Smooth muscle cell of the brain vasculature (primary cell): ENCODE measurements at places on chromosomes 3 and 15.

DNA sequence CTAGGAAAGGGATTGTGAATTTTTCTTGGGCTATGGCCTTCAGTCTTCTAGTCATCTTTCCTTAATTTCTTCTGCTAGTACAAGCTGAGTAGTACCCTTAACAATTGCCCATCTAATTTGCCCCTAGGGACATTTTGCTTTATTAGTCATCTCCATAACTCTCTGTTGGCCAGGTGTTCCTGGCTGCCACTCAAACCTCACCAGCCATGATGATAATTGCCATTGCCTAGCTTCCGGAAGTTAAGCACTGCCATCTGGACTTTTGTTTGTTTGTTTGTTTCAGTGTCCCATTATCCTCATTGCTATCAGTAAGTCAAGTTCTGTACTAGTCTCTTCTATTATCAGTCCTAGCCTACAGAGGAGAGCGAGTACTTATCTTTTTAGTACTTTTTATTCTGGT is 36.6 kb upstream of the UBL7 start:
- no peak for DNase-seq

GRCh38 chr3:54262541-54262940 is 140.2 kb downstream of the CACNA2D3 start:
- DNase-seq, result no peak

- DNase-seq, result no peak
Measured at GRCh38 chr3:184058029-184058428, 5.2 kb downstream of the HTR3C start.

DNA sequence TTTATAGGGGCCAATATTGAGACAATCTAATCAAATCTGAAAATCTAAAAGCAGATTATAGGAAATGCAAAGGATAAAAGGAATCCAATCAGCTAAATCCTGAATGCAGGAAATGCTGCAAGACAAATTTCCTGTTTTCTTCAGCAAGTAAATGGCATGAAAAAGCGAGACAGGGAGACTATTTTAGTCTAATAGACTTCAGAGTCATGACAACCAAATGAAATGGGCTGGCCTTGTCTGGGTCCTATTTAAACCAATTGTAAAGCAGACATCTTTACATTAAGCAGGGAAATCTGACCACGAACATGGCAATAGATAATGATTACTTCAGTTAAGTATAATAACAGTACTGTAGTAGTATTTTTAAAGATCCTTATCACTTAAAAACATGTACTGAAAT is 2.1 kb downstream of the DBR1 start:
- no peak for DNase-seq

GRCh38 chr3:133125802-133126201 is 87.6 kb downstream of the TMEM108 start:
- no peak for DNase-seq

DNA sequence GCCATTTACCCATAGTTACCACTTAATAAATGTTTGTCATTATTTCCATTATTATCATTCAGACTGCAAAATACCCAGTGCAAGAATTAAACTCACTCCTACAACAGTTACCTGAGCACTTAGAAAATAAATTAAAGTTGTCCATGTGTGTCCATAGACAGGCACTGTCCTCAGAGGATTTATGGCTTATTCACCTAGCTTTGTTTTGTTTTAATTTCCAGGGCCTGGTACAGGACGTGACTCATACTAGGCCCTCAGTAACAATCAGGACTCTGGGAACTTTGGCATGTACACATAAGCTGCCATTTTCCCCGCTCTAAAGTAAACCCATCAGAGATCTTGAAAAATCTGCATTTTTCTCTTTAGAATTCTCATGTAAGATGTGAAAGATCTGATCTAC is 458.5 kb upstream of the ARRDC4 start:
- DNase-seq, result no peak

DNA sequence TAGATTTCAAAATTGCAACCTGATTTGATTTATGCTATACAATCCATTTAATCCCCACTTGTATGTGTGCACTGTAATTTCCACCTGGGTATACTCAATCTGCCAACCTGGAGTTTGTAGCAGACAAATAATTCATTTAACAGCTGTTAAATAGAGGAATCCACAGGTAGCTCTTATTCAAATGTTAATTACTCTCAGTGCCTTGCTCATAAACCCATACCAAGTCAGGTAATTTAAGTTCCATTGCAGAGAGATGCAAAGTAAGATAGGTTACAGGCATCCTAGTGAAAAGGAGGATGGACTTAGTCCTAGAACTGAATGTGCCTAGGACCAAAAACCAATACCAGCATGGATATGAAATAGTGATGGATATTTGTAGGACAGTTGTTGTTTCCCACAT is 674.2 kb downstream of the TBL1XR1 start:
- no peak for DNase-seq

- no peak for DNase-seq
Measured at GRCh38 chr3:49566312-49566711, 12.0 kb downstream of the BSN start.

DNA sequence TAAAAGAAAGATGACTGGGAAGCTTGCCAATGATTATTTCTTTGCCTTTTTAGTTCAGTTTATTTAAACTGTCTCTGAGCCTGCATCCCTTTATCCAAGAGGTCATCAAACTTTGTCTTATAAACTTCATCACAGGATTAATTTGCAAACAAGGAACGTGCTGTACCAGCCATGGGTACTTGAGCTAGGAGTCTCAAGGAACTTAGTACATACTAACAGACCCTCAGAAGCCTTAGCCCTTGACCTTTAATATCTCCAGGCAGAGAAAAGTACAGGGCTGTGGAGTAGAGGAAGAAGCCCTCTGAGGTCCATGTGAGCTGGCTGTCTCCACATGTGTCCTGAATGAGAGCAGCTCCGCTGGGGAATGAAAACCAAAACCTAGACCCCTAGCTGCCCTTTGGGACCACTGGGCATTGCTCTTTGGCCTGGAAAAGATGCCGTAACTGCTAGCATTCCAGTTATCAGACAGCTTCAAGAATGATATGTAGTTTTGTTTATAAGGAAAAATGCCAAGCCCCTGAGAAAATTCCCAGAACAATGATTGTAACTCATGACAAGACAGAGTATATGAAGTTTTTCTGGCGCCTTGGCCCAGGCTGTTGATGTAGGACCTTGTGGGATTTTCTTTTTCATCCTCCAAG is 92.1 kb downstream of the ASB7 start:
- DNase-seq, result no peak
